ENCODE measurements at places on chromosomes 3 and 15. TPM values are rescaled to one million over a fixed set of nuclear protein-coding genes. Genes with fewer than 3 reads are reported as not detected.

DNA sequence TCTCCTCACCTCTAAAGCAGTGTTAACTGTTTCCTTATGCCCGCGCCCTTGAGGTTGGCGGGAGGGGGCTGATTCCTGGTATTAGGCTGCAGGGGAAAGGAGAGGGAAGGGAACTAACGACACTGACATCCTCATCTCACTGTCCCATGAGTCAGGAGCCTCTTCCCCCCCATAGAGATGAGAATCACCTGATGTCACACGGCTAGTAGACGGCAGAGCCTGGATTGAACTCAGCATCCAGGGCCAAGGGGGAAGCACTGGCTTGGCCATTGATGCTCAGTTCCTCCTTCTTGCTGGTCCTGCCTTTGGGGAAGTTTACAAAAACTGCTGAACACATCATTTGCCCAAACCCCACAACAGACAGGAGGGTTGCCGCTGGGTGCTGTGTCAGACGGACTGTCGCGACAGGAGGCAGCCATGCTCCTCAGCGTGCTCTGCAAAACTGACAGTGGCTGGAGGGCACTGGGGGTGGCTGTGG lies 38.5 kb downstream of the IDH2 start:
- DNase-seq: no peak

DCBLD2 gene
- total RNA-seq: 624 TPM

GRCh38 chr3:182710557-182711157 lies 82.6 kb upstream of the ATP11B start:
- no peak for DNase-seq

FNDC3B gene
- 71.3 TPM for total RNA-seq

GRCh38 chr15:66848686-66849392 lies 146.8 kb downstream of the SMAD6 start:
- no peak for DNase-seq

DNA sequence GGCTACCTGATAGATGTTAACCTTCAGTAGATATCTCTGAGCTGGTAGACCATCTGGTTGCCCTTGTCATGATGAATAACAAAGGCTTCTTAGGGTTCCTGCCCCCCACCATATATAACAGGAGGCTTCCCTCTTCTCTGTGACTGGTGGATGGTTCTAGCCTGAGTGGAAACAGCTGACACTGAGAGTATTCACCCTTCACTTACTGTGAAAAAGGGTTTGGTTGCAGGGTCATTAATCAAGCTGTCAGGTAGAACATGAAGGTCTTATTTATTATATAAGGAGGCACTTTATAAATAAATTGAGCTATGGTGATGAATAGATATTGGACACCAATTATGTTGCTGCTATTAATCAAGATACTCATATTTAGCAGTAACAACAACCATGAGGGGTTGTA lies 58.6 kb downstream of the CACNA2D3 start:
- no peak for DNase-seq

INSYN1 gene
- 1.3 TPM for total RNA-seq

- DNase-seq: no peak
Observed at GRCh38 chr3:195007151-195007550, 263.8 kb downstream of the XXYLT1 start.

DNA sequence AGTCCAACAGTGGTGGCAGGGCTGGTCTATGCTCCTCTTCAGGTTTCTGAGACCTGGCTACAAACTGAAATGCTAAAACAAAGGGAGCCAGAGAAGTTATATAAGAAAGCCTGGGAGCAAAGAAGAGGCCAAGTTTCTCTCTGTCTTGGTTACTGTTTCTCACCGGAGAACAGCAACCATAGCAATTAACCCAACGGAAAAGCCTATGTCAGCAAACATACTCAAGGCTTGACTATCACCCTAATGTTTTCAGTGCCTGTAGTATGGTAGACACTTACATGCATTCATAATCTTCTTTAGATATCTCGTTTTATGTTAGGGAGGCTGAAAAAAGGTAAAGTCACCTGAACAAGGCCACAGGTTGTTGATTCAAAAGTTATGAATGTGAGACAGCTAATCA lies 86.3 kb upstream of the CLSTN2 start:
- DNase-seq: no peak

SLC38A3 gene
- total RNA-seq: 0.48 TPM

DNA sequence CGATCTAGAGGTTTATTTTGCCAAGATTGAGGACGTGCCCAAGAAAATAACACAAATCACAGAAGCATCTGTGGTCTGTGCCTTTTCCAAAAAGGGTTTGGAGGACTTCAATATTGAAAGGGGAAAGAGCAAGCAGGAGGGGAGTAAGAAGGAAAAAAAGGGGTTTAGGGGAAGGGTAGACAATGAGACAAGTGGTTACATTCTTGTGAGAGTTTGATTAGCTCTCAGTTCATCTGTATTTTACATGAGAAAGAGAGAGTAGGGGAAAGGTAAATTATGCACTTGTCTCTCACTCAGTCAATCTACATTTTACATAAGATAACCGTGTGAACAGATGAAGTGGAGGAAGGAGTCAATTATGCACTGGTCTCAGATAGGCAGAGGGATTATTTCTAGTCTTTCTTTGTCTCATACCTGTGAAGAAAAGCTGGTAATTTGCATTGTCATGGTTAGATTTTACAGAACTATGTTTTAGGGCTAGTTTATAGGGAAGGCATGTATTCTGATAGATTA lies 931.3 kb downstream of the CADM2 start:
- DNase-seq: no peak

DNA sequence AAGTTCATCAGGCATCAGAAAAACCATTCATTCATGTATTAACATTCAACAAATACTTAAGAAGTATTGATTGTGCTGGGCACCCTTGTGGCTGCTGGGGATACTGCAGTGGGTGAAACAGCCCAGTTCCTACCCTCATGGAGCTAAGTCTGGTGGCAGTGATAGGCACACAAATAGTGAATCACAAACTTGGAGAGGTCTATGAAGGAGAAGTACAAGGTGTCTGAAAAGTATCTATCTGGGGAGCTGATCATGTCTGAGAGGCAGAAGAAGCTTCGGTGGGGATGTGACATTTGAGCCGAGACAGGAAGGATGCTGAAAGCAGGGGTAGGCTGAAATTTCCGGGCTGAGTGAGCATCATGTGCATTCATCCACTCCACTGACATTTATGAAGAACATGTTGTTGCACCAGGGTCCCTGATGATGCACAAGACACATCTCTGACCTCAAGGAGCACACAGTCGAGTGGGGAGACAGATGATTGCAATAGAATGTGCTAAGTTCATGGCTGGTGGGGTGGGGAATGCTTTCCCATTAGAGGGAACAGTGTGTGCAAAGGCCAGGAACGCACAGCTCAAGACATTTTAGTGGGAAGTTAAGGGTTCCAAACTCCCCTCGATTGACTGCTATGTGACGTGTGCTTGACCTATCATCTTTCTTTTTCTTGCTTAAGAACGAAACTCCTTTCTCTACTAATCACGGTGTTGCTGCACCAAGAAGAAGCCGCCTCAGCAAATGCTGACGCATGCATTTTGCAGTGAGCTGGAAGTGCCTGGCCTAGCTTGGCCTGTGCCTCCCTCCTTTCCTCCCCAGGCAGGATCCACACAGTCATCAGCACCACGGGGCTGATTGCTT lies 309.1 kb upstream of the ICE2 start:
- no peak for DNase-seq

DNA sequence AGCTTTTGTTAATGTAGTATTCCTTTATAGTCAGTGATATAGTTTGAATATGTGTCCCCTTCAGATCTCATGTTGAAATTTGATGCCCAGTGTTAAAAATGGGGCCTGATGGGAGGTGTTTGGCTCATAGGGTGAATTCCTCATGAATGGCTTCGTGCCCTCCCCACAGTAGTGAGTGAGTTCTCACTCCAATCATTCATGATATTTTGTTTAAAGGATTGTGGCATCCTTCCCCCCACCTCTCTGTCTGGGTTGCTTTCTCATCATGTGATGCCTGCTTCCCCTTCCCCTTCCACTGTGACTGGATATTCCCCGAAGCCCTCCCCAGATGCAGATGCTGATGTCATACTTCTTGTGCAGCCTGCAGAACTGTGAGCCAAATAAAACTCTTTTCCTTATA lies 649.8 kb upstream of the NR2F2 start:
- no peak for DNase-seq

HYKK gene
- total RNA-seq: 3.9 TPM

- no peak for DNase-seq
Observed at GRCh38 chr3:123689831-123690230, 105.0 kb upstream of the HACD2 start.

NEK11 gene
- 7.6 TPM for total RNA-seq

GOLGA8T gene
- total RNA-seq: 0.27 TPM

ACTC1 gene
- total RNA-seq: not detected

GRCh38 chr15:90471769-90472168 lies 58.0 kb upstream of the CRTC3 start:
- DNase-seq: no peak

HACD3 gene
- total RNA-seq: 92.7 TPM

LMCD1 gene
- 221 TPM for total RNA-seq

MKRN3 gene
- total RNA-seq: 3.1 TPM

MYL3 gene
- 0.54 TPM for total RNA-seq

DNA sequence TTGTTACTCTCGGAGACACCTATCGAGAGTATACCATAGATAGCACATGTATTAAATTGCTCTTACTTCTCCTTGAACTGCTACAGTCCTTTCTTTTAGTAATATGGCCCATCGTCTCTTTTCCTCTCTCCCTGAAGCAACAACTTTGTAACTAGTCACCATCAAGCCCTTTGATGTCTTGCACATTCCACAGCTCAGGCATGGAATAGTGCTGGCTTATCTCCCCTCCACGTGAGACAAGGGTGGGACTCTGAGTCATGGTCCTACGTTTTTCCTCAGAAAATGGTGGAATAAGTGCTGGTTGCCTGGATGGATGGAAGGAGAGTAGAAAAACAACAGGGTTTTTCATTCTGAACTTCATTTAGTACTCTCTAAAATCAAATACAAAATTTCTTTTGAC lies 163.3 kb upstream of the MBNL1 start:
- no peak for DNase-seq

SCN11A gene
- total RNA-seq: 0.27 TPM

DNA sequence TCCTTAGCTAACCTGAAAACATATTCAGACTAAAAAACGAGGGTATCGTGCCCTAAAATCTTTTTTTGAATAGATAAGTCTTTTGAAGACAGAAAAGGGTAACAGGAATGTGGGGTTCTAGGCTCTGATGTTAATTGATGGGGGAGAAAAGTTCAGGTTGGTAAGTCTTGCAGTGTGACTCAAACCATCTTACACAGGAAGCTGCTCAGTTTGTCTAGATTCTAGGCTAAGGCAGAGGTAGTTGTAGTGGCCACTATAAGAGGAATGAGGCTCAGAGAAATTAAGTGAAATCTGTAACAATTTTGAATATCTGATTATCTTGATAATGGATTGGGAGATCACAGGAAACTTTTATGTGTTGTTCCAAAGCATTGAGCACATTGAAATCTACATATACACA lies 267.9 kb downstream of the PDCD6IP start:
- no peak for DNase-seq

GRCh38 chr3:175702956-175703355 lies 843.8 kb downstream of the NAALADL2 start:
- no peak for DNase-seq
